ENCODE measurements at places on chromosomes 5 and 9.
A peak's percentile ranks its signal among the peaks of the same experiment; 100 is the strongest.

- no peak for DNase-seq
Measured at GRCh38 chr9:114087721-114088120, 9.6 kb upstream of the AMBP start.

- DNase-seq, result no peak
Measured at GRCh38 chr9:38619556-38620447, 594 bp downstream of the ANKRD18A start.

DNA sequence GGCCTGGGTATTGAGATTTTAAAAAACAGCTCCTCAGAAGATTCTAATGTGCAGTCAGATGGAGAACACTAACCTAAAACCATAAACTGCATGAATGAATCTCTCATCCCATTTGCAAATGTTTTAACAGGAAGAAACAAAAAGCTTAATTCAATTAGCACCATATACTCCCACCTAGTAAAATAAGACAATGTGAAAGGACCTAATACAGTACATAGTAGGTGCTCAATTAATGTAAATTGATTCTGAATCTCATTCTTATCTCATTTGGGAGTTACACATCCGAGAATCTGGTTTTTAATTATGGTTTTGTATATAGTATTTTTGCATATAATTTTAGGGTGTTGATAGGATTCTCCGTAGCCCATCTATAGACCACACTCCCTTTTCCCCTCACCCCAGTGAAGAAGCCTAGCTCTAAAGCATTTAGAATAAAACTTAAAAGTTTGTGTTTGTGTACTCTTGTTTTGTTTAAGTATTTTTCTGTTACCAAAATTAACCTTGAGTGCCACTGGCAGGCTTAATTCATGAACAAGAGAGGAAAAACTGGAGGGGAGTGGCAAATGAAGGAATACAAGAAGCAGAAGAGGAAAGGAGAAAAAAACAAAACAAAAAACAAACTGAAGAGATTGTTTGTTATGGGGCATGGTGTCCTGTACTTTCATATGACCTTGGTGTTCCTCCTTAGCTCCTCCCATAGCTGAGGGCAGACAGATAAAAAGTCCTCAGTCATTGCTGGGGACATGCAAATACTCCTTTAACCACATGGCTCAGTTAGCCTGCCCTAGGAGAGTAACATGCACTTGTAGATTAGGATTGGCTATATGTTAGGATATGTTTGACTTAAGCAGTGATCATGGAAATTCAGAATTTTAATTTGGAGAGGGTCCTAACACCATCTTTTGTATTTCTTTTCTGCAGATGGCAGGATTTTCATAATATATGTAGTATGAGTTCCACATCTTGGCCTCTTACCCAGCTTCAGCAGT lies 1.2 kb downstream of the RNF14 start:
- peak; percentile 30 for DNase-seq

- no peak for DNase-seq
Measured at GRCh38 chr5:116664988-116665387, 90.4 kb upstream of the SEMA6A start.

- no peak for DNase-seq
Measured at GRCh38 chr5:38426986-38427950, 129.2 kb downstream of the LIFR start.

DNA sequence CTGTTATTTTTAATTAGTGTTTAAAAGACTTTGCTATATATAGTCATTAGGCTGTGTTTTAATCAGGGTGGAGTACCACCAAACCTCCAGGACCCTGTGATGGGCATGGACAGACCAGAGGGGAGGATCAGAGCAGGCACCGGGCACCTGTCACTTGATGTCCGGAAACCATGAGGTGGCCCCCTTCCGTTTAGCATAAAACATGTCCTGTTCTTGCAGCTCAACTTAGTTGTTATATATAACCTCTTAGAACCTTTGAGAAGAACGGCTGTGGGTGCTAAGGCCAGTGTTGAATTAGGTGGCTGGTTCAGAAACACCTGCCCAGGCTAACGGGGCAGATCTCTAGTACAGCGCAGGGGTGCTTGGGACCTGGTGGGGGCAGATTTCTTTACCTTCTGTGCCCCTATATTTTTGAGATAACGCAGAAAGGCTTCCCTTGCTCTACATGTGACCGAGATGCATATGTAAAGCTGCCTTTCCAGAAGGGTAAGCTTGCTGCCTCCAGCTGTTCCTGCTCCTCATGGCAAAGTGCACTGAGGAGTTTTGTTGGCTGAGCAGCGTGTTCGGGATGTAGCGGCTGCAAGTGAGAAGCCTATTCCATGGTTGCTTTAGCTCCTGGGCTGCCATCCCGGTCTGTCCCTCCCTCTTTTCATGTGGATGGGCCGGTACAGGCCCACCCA lies 255.5 kb downstream of the FANCC start:
- no peak for DNase-seq

DNA sequence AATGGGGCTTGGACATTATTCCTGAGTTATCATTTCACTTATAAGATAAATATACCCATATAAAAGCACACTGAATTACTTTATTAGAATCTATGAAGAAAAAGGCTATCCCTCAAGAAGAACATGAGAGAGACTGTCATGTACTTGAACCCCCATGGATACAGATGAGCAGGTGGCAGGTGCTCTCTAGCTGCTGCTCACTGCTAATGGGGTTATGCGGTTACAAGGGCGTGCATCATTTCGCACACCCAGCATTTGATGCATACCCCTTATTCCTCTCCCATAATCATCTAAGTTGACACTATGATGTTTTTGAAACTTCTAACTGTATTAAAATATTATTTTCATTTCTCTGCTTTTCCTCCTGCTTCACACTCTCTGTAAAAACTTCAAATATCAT lies 16.4 kb downstream of the ITK start:
- peak; percentile 39 for DNase-seq

DNA sequence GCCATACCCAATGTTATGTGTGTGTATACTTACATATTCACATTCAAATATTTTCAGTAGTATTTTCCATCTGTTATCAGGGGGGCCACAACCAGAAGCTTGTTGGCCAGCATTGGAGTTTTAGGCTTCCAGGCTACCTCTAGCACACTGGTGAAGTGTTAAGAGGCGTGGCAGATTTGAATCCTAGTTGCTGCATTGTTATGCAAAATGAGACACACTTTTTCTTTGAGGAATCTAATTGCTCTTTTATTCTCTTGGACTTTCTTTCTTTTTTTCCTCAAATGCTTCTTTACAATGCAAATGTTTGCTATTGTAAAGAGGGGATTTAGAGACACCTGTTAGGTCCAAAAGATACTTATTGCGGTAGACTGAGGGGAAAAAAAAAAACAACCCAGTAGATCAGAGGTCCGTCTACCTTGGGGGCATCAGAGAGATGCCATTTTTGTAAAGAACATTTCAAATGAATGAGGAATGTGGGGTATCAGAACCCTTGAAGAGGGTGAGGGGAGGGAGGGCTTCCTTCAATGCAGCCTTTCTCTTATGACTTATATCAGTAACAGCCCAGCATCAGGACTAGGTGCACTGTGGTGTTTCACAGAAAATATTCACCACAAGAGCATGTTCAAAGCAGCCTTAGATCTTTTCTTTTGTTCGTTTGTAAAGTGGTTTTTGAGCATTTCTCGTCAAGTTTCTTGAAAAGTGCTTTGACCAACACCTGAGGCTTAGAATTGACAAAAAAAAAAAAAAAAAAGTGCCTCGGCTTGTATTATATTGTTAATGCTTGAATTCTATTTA lies 3.8 kb downstream of the SMARCA2 start:
- DNase-seq, result peak; percentile 62

DNA sequence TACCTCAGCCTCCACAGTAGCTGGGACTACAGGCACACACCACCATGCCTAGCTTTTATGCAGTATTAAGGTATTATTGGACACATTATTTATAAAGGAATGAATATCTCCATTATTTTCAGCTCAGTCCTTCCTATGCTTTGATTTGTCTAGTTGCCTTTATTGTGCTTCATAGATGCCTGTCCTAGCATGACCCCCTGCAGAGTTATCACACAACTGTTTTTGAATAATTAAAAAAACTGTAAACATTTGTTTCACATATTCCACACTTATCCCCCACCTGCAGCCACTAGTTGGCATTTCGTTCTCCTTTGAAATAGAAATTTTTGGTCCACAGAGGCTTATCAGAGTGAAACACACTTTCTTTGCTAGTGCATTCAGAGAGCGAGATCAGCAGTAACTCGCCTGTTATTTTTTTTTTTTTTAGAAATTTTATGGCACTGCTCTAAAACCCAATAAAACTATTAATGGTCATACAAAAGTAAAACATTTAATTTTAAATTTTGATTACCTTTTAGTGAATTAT lies 151.8 kb upstream of the RASA1 start:
- no peak for DNase-seq

DNA sequence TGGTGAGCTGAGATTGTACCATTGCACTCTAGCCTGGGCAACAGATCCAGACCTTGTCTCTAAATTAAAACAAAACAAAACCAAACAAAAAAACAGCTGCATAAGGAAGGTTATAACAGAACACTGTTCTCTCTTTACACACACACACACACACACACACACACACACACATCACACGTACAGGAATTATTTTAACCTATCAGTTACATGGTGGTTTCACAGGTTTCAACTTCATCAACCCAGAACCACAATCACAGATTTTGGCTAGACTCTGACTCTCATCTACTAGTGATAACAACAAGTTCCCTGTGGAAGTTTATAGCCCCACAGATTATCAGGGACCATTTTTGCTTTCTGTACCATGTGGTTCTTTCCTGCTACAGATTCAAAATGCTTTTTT lies 60.2 kb downstream of the RPS23 start:
- no peak for DNase-seq

DNA sequence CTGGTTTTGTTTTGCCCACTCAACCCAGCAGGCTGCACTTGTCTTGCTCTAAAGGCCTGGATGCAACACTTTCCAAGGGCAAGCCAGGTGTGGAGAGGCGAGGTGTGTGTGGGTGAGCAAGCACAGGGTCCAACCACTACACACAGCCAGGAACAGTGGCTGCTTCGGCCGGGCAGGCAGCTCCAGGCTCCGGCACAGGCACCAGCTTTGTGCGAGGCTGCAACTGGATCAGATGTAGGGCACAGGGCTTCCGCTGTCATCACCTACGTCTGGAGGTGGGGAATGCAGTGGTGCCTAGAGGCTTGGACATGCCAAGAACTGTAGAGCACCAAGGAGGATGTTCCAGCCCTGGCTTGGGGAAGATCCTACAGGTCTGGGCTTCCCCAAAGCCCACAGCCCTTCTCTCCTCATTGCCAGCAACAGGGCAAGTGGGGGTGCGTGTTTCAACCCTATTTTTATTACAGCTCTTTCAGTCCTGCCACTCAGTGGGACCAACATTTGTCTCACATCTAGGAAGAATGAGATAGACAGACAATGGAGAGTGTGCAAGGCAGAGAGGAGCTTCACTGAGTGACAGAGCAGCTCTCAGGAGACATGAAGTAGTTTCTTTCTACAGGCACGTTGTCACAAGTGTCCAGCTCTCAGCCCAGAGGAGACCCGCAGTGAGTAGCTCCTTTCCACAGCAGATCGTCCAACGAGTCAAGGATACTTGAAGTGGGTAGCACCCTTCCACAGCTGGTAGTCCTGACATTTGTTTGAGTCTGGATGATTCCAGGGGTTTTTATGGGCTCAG lies 622.2 kb downstream of the CDH9 start:
- no peak for DNase-seq

DNA sequence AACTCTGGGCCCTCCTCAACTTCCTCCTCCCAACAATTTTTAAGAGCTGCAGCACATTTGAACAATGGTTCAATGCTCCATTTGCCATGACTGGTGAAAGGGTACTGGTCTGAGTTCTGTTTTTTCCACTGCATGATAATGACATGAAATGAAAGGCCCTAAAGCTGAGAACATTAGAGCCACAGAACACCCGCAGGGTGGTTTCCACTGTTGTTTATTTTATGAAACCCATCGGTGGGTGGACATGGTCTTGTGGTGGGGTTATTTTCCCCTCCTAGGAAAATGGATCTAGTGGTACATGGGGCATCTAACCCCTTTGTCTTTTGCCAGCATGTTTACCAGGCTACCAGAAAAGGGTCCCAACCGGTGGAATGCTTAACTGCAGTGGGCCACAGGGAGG lies 71.8 kb downstream of the SMARCA2 start:
- no peak for DNase-seq

DNA sequence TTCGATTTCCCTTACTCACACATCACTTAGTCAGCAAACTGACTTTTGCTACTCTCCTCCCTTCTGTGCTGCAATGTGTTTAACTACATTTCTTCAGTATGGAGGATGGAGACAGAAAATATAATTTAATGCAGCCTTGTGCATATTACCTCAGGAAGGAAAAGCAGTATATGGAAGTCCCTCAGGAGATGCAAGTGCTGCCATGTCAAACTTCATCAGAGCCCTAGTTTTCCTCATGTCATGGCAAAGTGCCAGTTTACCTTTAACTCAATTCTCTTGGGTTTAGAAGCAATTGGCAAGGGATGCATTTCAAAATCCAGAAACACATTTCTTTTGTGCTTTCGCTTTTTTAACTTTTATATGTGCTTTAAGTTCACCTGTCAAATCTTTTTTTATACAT lies 365.4 kb downstream of the ISL1 start:
- DNase-seq, result no peak

DNA sequence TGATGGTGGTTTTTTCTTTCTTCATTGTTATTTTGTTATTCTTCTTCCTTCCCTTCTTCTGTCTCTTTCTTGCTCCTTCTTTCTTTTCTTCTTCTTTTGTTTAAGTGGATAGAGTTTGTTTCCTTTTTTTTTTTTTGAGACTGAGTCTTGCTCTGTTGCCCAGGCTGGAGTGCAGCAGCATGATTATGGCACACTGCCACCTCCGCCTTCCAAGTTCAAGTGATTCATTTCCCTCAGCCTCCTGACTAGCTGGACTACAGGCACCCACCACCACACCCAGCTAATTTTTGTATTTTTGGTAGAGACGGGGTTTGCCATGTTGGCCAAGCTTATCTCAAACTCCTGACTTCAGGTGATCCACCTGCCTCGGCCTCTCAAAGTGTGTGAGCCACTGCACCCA lies 40.3 kb downstream of the JAK2 start:
- DNase-seq, result no peak

DNA sequence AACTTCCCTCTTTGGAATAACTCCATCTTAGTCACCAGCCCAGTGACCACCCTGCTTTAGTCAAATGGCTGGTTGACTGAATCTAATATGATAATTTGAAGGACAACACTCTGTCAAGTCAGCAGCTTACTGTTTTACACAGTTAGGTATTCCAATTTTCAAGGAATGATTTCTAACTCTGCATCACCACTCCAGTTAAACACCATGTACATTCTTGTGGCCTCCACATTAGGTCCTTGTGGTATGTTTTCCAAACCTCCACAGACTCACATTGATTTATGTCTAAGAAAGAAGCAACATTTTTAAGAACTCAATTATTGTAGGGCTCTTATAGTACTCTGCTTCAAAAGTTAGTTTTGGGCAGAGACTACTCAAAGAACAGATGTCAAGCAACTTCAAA lies 110.7 kb downstream of the TLE1 start:
- no peak for DNase-seq
